Ammon's horn (tissue), 1 donor: ENCODE measurements at places on chromosomes 16 and 17.
A peak's percentile ranks its signal among the peaks of the same experiment; 100 is the strongest.

- DNase-seq: no peak
These were observed at the start of gene MYOCD for GRCh38 chr17:12665263-12666210. Gene MYOCD, plus strand, starts transcription at chr17:12665890. Its CDS starts 299 bp downstream, at chr17:12666189.

DNA sequence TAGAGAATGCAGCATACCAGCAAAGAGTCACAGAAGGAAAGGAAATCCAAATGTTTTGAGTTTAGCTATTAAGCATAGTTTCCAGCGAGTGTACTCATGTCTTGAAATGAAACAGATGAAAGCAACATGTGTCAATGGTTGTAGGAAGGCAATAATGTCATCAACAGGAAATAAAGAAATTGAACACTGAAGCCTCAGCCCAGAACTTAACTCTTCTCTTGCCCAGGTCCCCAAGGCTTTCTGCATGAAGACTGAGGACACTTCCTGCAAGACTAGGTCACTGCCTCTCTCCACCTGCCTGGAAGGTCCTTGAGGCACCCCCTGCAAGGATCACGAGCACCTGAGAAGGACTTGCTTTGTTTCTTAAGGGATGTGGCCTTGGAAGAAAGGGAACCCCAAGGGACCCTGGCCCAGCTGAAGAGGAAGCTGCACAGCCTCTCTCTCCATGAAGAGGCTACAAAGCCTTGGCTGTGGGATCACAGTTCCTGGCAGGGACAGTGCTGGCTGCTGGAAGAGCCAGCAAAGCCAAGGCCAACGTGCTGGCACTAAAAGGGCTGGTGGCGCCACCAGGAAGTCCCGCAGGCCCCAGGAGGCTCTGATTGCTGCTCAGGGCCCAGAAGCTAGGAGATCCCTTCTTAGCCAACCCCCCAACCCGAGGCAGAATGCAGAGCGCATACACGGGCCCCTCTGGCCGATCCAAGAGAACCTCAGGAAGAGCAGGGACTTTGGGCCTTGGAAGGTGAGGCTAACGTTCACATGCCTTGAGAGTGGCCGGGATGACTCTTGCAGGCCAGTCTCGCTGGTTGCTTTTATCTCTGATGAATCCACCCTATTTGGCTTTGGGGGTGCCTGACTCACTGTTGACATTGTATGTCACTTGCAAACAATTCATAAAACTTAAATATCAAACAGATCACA, 23.4 kb upstream of the AXIN2 start:
- DNase-seq: no peak

- no peak for DNase-seq
These were observed 157.1 kb upstream of the C16orf82 start for GRCh38 chr16:26909623-26910022.

DNA sequence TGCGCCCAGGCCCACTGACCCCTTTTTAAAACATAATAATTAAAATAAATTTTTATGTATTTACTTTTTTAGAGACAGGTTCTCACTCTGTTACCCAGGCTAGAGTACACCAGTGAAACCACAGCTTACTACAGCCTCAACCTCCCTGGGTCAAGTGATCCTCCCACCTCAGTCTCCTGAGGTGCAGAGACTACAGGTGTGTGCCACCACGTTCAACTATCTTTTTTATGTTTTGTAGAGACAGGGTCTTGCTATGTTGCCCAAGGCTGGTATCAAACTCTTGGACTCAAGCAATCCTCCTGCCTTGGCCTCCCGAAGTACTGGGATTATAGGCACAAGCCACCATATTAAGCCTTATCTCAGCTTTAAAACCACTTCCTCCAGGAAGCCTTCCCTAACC, 56.1 kb upstream of the BCAR1 start:
- no peak for DNase-seq

DNA sequence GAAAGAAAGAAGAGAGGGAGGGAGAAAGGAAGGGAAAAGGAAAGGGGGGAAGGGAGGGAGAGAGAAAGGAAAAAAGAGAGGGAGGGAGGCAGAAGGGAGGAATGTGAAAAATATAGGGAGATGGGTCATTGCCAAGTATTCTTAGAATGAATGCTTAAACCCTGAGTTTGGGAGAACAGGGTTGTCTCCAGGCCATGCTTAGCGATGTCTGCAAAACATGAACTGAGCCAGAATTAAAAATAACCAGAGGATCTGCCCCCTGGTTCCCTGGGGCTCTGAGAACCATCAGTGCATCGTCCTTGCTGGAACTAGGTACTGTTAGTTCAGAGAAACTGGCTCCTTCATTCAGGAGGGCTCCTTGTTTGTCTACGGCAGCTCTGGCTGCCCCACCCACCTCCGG, 170.4 kb downstream of the IRX5 start:
- no peak for DNase-seq

- DNase-seq: peak; percentile 96
These were observed 60.8 kb upstream of the CLEC18A start for GRCh38 chr16:69890114-69890891.
